ENCODE measurements at places on chromosomes 6 and 20.

DNA sequence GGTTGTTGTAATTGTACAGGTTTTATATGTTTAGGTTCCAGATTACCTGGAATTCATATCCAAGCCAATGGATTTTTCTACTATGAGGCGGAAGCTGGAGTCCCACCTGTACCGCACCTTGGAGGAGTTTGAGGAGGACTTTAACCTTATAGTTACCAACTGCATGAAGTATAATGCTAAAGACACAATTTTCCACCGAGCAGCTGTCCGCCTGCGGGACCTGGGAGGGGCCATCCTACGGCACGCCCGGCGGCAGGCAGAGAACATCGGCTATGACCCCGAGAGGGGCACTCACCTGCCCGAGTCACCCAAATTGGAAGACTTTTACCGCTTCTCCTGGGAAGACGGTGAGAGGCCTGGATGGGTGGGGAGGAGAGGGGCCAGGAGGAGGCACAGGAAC, 13.6 kb downstream of the BRPF3 start:
- DNase-seq, result no peak

DNA sequence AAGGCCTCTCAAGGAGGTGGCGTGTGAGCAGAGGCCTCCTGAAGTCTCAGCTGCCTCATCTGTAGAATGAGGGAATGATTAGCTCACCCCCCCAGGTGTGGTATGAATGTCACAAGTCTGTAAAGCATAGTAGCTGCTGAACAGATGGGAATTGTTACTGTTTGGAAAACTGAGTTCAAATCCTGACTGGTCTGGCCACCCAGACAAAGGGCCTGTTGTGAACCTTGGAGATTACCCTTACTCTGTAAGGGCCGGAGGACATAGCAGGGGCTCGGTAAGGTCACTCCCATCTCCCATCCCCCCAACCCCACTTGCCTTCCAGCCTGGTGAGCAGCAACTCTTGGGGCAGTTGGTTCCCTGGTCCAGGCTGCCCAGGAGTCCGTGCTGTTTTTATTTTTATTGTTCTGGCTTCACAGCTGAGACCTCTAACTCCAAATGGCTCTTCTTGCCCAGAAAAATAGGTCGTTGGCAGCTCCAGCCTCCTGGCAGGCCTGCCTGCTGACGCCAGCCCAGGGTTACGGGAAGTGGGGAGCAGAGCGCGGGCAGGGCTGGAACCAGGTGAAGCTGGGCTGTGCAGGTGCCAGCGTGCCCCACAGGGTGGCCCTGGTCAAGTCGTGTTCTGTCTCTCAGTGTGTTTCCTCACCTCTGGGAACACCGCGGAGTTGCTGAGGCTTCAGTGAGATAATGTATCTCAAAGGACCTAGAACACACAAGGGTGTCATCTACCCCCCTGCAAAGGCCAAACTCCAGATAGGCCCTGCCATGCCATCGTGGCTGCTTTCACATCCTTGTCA, 4.5 kb upstream of the SIRPA start:
- no peak for DNase-seq

- DNase-seq, result no peak
These were observed 1.7 kb downstream of the AFDN start for GRCh38 chr6:167828325-167828956.

- DNase-seq, result no peak
These were observed 43.8 kb upstream of the ADIG start for GRCh38 chr20:38537176-38537575.

DNA sequence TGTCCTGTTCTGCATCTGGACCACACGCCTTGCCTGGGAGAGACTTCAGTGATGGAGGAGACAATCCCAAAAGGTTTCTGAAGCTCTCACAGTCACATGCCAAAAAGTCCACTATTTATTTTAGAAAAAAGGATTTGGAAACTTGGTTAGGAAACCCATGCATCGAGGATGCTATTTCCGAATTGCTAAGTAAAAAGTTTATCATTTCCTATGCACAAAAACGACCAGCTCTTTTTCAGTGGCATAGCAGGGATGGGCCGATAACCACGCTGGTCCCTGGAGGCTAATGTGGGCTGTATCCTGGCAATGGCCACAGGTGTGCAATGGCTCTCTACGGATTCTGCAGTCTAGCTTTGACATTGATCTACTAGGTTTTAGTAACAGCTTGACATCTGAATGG, 33.9 kb downstream of the RAMACL start:
- DNase-seq, result no peak

GRCh38 chr20:63957690-63958441, 1.6 kb upstream of the UCKL1 start:
- DNase-seq, result no peak

Data from WERI-Rb-1 (cell line).